ENCODE measurements at places on chromosomes 5 and 9.

DNA sequence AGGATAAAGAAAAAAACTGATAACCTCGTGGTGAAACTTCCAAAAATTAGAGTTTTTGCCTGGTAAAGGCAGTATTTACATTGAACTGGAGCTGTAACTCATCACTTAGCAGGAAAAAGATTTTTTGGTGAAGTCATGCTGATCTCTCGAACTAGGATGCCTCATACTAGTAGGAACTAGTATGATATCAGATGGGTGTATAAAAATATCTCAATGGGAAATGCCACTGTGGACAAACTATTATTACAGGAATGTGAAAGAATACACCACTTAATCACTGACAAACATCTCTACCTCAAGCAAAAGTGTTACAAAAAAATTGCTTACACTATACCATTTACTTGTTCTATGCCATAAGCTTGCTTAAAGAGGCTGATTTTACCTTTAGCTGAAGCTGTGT, 28.4 kb downstream of the RFX3 start:
- no peak for DNase-seq

DNA sequence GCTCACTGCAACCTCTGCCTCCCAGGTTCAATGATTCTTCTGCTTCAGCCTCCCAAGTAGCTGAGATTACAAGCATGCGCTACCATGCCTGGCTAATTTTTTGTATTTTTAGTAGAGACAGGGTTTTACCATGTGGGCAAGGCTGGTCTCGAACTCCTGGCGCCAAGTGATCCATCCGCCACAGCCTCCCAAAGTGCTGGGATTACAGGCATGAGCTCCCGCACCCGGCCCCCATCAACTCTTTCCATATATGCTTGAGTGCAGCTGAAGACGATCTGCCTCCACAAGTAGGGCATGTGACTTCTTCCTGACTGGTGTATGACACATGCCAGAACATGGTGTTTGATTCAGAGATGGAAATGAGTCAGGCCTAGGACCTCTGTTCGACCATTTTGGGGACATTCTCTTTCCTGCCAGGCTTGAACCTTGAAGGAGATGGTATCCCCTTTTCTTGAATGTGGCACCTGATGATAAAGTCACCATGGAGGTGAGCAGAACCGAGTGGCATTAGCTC, 7.5 kb upstream of the CNOT6 start:
- no peak for DNase-seq

GRCh38 chr9:134304690-134305089, 21.6 kb upstream of the RXRA start:
- DNase-seq = no peak

GRCh38 chr9:12464910-12465512, 228.2 kb upstream of the TYRP1 start:
- DNase-seq = peak; percentile 71

DNA sequence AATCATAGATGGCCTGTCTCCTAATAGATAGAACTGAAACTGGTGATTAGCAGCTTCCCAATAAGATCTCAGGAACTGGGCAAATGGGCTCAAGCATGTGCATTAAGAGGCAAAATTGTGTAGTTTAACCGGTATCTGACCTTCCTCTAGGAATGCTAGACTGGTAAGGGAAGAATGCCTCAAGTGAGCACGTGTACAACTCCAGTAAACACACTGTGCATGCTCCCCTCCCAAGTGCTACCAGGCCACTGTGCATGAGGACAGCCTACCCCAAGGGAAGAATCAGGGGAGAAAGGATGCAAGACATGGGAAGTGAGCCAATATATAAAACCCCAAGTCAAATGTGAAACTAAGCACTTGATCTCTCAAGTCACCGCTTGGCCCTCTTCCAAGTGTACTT, 1157.4 kb upstream of the CDH18 start:
- no peak for DNase-seq

DNA sequence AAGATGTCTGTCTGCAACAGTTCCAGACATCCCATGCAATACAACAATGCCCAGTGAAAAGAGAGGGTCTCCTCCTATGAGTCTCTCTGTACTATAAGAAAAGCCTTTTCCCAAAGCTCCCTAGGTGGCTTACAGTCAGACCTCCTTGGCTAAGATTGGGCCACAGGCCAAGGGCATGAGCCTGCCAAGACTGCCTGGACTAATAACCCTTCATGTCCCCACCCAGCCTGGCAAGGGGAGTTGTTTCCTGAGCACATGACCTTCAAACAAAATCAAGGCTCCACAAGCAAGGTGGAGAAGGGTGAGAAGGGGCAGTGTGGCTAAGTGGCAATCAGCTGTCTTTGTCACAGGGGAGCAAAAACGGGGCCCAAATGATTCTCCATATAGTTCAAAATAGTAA, 75.6 kb upstream of the ZSWIM6 start:
- DNase-seq = no peak

- DNase-seq = no peak
These were observed 210.5 kb downstream of the GADD45G start for GRCh38 chr9:89815061-89815902.

DNA sequence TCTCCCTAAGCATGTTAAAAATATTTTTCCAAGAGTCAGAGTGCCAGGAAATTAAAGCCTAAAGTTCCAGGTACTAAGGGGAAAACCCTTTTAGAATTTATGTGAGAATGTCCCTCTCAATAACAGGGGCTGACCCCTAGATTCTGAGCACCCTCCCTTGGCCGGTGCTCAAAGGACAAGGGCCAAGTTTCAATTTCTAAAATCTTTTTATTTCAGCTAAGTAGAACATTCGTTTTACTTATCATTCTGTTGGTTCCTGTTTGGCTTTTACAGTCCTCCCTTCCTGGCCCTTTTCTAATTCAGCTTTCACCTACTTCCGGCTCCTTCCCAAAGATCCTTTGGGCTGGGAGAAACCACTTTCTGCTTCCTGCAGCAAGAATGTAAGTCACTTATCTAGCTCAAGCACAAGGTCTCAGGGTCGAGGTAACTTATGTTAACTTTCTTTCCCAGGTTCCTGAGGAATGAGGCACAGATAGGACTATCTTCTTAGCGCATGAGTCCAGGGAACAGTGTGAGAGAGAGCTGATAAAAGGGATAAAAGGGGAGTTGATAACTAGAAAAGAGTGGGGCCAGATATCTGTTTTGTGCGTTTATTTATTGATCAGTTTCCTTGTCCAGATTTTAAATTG, 34.6 kb upstream of the F2RL2 start:
- peak; percentile 12 for DNase-seq

- DNase-seq = no peak
These were observed 393.9 kb downstream of the TUSC1 start for GRCh38 chr9:25284365-25284764.

GRCh38 chr5:38892363-38892762, 46.6 kb downstream of the OSMR start:
- no peak for DNase-seq

- no peak for DNase-seq
These were observed 22.5 kb downstream of the TICAM2 start for GRCh38 chr5:115579747-115580173.

DNA sequence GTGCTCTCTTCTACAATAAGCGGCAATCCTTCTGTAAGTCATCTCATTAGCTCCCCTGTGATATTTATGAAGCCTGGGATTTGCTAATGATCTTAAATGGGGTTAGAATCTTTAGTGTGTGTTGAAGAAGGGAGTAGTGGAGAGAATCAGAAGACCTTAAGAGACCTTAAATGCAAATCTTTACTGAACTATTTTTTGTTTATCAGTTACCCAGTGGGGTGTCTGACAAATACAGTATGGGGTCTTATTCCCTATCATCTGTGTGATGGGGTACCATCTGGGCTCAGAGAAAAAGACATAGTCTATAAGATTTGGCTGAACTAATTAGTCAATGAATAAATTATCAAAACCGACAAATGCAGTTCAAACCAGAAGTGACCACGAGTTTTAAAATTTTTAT, 378.4 kb upstream of the SGCD start:
- DNase-seq = no peak

DNA sequence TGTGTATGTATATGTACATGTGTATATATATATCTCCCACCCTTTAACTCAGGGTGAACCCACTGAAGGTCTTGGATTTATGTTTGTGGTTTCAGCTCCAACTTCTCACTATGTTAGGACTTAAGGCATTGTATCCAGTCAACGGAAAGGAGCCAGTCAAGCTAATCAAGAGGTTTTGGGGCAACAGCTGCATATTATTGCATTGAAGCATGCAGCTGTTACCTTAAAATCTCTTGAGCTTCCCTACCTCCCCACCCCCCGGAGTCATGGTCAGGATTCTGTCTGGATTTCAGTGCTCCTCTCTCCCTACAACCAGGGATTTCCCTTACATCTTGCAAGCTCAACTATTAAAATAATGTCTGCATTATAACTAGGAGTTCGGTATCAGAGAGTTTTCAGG, 399.5 kb downstream of the SPOCK1 start:
- DNase-seq = no peak

Measured in GM23338 (cell line).